Thyroid gland (tissue), 4 donors: ENCODE measurements at places on chromosomes 2 and 18.

- no peak for DNase-seq
Measured at GRCh38 chr2:185433824-185434223, 304.8 kb upstream of the FSIP2 start.

GRCh38 chr2:112137516-112138158 is 548 bp upstream of the FBLN7 start:
- peak; percentile 38 for DNase-seq

DNA sequence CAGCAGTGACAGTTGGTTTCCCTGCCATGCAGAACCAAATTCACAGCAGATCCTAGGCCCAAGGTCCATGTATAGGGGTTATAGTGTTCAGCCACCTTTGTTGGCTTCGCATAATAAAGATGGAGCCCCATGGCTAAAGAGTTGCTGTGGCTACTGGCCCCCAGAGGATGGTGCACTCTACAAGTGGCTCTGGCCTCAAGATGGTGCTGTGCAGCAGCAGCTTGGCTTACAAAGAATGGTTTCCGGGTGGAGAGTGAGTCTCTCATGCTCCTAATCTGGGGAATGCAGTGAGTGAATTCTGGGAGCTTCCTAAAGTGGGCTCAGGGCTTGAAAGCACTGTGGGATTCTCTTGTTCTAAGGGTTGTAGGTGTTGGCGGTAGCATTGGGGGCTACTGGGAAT is 1199.7 kb downstream of the CNTNAP5 start:
- no peak for DNase-seq

DNA sequence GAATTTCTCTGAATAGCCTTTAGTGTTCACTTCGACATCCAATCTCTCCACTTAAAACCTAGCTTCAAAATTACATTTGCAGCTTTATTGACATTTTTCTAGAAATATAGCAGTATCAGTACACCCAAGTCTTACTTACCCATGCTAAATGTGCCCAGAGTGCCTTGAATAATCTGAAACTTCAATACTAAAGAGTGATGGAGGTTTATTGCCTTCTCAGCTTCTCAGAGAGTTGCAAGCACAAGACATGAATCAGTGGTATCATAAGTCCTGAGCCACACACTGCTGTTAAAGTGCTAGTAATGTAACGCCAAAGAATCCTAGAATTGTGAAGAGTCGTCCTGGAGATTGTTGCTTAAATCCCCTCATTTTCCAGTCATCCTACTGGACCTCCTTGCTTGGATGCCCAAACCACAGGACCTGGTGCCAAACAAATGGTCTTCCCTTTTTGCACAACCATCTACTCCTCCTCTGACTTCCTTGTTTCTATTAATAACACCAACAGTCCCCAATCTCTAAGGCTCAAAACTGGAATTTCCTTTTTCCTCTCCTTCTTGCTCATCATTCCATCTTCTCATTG is 83.2 kb upstream of the SPATS2L start:
- no peak for DNase-seq

- no peak for DNase-seq
Measured at GRCh38 chr2:213164263-213164662, 12.9 kb upstream of the IKZF2 start.

DNA sequence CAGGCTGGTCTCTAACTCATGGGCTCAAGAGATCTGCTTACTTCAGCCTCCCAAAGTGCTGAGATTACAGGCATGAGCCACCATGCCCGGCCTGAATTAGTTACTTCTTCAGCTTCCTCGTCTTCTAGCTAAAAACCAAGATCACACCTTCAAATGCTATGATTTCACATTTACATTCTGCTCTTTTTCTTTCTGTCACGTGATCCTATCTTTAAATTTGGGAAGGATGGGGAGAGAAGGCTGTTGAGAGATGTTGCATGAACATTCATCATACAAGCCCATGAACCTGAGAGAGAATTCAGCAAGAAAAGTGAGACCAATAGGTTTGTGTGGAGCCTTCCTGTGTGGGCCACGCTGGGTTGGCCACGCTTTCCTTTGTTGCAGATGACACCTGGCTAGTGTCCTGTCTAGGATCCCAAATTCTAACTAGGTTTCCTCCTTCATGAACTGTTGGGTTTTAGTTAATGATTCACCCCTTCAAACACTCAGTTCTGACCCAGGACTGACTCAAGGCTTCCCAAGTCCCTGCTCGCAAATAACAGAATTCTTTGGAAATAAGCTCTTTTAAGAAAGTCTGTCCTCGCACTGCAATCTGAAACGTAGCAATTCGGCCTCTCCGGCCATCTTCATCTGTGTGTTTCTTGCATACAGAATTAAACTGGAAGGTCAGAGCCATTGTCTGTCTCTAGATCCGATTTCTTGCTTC is 57.3 kb upstream of the CREB1 start:
- DNase-seq: no peak

GRCh38 chr2:239160226-239161143 is 240.3 kb downstream of the HDAC4 start:
- no peak for DNase-seq

DNA sequence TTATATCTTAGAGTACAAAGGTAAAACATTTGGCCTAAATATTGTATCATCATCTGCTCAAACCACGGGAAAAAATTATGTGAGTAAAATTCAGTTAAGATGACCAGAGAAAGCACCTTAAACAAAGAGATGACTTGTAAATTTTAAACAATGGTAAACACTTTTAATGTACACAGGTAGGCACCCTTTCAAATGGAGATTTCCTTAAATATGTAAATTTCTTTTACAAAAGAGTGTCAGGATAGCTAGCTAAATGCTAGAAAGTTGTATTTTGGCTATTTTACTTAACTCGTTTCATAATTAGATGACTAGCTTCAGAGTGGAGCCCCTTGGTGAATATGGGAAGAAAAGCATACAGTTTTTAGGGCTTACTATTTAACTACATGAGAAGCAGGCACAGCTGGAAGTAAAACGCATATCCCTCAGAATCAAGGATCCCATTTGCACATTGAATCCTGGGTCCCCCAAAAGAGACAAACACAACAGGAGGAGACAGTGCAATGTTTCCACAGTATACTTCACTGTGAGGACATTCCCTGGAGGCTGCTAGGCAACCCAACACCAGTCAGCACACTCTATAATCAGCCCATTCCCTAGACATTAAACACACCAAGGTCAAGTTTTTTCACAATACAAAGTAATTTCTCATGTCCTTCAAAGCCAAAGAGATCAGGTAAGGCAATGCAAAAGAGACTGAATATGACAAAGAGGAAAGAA is 1154.4 kb downstream of the DPP10 start:
- no peak for DNase-seq

DNA sequence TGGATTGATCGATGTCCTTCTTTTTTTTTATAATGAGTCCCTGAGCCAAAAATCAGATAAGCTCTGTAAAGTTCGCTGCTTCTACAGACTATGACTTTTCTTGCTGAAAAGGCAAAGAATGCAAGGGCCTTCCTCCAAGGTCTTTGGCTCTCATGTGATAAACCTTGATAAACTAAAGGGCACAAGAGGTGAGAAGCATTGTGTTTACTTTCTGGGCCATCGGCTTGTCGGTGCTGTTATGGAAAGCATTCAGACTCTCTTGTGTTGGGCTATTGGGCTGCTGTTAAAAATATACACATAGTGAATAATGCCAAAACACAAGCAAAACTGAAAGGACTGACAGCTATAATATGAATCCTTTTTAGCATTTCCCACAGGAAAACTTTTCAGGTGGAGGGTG is 472.4 kb upstream of the SPHKAP start:
- no peak for DNase-seq

- DNase-seq: no peak
Measured at GRCh38 chr18:77520767-77521166, 271.1 kb downstream of the GALR1 start.

DNA sequence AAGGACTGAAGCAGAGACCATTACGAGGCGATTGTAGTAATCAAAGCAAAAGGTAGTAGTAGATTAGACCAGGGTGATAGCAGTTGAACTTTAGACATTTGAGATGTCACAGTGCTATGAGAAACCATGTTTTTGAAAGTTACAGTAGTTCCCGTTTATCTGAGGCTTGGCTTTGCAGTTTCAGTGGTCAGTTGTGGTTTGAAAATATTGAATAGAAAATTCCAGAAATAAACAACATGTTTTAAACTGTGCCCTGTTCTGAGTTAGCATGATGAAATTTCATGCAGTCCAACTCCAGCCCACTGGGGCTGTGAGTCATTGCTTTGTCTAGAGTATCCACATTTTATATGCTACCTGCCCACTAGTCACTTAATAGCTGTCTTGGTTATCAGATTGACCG is 47.5 kb downstream of the ZNF638 start:
- no peak for DNase-seq

DNA sequence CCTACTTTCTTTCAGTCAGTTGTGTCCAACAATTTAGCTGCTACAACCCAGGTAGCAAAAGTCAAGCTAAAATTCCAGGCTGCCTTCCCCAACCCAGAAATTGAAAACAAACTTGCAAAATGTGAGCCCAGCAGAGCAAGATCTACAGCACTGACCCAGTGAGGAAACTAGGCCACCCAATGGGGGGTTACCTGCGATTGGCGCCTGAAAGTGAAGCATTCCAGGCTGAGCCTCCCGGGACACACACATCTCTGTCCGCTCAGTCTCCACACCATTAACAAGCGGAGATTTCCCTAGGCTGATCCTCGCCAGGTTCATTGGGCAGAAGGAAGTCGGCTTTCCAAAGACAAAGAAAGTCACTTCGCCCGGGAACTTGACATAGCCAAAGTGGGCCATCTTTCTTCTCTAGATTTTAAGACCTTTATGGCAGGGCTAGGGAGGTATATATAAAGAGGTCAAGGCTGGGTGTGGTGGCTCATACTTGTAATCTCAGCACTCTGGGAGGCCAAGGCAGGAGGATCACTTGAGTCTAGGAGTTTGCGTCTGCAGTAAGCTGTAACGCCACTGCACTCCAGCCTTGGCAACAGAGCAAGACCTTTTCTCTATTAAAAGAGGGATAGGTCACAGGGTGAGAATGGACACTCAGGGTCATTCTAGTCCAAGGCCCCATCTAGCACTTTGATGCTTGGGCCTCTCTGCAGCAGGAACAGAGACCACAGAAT is 53.6 kb downstream of the TTC32 start:
- DNase-seq: no peak

GRCh38 chr2:9366026-9366425 is 57.3 kb downstream of the ITGB1BP1 start:
- no peak for DNase-seq

DNA sequence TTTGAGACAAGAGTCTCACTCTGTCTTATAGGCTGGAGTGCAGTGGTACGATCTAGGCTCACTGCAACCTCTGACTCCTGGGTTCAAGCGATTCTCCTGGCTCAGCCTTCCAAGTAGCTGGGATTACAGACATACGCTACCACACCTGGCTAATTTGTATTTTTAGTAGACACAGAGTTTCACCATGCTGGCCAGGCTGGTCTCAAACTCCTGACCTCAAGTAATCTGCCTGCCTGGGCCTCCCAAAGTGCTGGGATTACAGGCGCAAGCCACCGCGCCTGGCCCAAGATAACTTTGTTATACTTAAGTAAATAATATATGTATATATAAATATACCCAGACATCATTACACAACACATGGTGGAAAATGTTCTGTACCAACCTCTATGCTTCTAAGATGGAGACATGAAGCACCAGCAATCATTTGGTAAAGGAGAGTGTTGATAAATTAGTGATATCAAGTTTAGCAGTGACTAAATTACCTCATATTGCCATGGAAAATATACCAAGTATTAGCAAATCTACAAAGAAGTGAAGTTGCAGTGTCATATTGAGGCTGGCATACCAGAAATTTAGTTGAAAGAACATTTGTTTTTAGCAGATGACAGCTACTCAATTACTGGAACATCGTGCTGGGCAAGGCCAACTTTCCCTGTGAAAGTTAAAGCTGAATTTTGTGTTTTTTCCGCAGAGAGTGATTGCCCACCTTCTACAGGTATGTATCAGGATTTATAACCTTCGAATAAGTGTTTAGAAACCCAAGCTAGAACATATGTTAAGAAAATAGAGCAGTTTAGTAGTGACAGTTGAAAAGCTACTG is 177.7 kb downstream of the MYCN start:
- no peak for DNase-seq

GRCh38 chr2:202442882-202443281 is 66.8 kb downstream of the BMPR2 start:
- no peak for DNase-seq

- no peak for DNase-seq
Measured at GRCh38 chr2:150735894-150736498, 248.5 kb upstream of the RND3 start.

DNA sequence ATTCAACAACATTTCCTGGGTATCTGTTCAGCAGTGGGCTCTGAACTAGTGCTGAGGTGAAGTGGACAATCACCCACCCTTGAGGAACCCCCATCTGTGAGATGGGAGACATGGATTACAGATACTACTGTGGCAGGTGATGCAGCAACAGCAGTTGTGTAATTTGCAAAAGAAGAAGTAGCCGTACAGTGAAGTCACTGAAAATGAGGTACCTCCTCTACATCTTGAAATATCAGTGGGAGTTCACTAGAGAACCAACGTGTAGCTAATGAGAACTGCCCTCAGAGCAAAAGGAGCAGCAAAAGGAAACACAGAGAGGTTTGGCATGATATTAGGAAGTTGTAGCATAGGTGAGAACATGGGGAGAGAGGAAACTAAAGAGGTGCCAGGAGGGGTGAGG is 41.3 kb downstream of the VSNL1 start:
- DNase-seq: no peak

DNA sequence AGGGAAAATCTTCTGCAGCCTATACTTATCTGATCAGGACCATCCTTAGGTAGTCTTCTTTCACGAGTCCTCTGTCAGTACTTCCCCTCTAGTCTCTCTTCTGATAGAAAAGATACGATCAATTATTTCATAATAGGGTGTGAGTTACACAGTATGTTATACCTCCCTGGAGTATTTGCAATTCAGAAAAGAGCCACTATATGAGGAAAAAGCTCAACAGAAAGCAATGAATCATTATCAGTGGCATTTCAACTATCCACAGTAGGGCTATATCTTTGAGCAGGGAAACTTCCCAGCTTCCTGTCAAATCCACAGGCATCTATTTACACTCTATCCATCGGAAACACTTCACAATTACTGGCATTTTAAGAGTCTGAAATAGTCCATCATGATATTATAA is 105.3 kb upstream of the ACVR2A start:
- no peak for DNase-seq

GRCh38 chr2:111689941-111690340 is 194.1 kb downstream of the ANAPC1 start:
- no peak for DNase-seq

DNA sequence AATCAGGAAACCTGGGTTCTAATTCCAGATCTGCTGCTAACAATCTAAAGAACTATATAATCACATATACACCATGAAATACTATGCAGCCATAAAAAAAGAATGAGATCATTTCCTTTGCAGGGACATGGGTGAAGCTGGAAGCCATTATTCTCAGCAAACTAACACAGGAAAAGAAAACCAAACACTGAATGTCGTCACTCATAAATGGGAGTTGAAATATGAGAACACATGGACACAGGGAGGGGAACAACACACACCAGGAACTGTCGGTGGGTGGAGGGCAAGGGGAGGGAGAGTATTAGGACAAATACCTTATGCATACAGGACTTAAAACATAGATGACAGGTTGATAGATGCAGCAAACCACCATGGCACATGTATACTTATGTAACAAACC is 33.2 kb downstream of the CDH2 start:
- DNase-seq: no peak

GRCh38 chr18:26703170-26703930 is 155.0 kb upstream of the KCTD1 start:
- DNase-seq: peak; percentile 15
